ENCODE measurements at places on chromosomes 5 and 9.
A peak's percentile ranks its signal among the peaks of the same experiment; 100 is the strongest.

GRCh38 chr9:125142560-125143376 is 560 bp downstream of the SCAI start:
- DNase-seq = no peak

DNA sequence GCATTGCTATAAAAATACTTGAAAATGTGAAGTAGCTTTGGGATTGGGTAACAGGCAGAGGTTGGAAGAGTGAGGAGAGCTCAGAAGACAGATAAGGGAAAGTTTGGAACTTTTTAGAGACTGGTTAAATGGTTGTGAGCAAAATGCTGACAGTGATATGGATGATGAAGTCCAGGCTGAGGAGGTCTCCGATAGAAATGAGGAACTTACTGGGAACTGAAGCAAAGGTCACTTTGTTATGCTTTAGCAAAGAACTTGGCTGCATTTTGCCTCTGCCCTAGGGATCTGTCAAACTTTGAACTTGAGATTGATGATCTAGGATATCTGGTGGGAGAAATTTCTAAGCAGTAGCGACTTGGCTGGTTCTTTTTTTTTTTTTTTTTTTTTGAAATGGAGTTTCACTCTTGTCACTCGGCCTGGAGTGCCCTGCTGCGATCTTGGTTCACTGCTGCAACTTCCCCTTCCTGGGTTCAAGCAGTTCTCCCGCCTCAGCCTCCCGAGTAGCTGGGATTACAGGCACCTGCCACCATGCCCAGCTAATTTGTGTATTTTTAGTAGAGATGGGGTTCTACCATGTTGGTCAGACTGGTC is 998.9 kb downstream of the TLE1 start:
- no peak for DNase-seq

DNA sequence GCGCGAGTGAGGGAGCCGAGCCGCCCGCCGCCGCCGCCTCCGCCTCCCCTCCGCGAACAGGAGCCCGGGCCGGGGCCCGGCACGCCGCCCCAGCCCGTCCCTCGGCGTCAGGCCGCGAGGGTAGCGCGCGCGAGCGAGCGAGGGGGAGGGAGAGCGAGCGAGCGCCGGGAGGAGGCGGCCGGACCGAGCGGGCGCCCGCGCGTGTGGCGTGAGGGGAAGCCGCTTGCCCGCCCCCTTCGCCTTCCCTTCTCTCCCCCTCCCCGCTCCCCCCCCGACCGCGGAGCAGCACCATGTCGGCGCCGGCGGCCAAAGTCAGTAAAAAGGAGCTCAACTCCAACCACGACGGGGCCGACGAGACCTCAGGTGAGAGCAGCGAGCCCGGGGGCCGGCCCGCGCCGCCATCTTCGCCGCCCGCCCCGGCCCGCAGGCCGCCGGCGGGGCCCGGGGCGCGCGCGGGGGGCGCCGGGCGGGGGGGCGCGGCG is 312 bp downstream of the SET start:
- DNase-seq = no peak

- DNase-seq = no peak
Measured at GRCh38 chr9:100375658-100376057, 22.9 kb upstream of the TEX10 start.

GRCh38 chr5:99724732-99725290 is 796.0 kb upstream of the CHD1 start:
- DNase-seq = no peak

DNA sequence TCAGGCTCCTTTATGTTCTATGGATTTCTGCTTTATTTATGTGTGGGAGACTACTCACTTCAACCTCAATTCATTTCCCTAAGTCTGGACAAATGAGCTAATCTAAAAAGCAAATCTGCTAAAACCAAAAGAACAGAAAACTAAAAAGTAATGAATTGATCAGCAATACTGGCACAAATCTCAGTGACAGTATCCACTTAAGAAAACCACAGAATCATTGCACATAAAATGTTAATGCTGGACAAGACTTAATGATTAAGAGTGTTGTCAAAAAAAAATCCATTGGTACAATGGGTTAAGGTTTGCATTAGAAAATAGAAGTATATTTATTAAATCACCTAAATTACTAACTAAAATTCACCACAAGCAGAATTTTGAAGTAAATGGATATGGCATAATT is 147.6 kb downstream of the EDIL3 start:
- DNase-seq = no peak

- DNase-seq = no peak
Measured at GRCh38 chr9:122446819-122447484, 30.8 kb downstream of the OR1J1 start.

GRCh38 chr9:13088720-13089427 is 190.6 kb downstream of the MPDZ start:
- peak; percentile 73 for DNase-seq

DNA sequence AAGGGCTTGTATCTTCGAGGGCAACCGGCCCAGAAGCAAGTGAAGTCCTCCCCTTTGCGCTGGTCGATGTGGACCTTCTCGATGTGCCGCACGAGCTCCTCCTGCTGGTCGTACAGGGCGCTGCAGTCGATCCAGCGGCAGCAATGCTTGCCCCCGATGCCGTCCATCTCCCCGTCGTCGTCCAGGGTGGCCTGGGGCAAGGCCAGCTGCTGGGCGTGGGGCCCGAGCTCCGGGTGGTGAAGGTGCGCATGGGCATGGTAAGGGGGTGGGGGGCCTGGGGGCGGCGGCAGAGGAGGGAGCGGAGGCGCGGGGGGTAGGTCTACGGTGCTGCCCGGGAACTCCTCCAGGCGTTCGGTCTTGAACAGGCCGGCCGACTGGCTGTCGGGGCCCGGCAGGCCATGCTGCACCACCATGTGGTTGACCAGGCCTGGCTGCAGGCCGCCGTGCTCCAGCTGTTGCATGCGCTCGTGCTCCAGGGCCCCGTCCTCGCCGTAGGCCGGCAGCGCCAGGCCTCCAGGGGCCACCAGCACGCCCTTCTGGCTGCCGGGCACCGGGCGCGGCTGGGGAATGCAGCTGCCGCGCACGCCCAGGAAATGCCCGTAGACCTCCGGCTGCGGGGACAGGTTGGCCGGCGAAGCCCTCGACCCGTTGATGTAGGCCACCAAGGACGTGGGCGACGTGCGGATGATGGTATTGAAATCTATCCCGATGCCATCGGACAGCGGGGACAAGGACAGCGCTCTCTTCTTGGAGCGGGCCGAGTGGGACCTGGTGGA is 181.8 kb downstream of the GLIS3 start:
- DNase-seq = no peak

GRCh38 chr5:81068635-81069034 is 108.5 kb downstream of the RASGRF2 start:
- no peak for DNase-seq

GRCh38 chr9:95793924-95794828 is 81.3 kb upstream of the ERCC6L2 start:
- DNase-seq = peak; percentile 96

GRCh38 chr5:10499776-10500175 is 58.1 kb downstream of the ROPN1L start:
- DNase-seq = no peak

DNA sequence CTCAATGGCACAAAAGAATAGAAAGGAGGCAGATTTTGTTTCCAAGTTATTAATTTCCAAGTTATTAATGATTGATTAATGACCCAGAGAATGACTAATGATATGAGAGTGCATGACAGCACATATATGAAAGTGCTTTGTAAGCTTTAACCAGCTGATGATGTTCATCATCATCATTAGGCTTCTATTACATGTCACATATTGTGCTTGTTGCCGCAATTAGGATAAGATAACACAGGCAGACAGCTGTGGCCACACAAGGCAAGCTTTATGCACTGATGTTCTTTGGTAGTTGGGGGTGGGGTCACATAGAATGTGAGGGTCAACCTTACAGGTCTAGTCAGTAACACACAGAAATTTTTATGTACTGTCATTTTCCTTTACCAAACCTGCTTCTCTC is 219.7 kb downstream of the TRPM3 start:
- peak; percentile 33 for DNase-seq

DNA sequence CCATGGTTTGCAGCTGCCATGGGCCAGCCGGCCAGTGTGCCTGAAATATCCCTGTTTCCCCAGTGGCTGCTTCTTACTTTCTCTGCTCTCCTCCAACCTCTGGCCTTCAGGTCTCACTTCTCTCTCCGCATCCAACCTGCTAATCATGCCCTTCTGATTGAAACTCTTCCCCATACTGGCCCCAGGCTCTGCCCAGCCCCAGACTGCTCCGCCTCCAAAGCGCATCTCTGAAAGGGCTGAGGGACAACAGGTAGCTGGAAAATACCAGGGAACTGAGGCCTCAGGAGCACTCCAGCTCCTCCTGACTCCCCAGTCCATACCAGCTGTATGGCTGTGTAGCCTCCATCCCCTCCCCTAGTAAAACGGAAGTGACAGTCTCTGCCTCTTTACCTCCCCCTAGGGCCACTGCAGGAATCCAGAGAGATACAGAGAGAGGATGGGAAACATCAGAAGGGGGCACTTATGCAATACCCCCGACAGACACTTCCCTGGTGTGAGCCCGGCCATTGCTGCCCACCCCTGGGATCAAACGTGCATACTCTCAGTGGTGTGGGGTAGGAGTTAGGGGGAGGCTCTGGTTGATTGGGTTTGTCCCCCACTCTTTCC is 34.2 kb downstream of the PAX5 start:
- no peak for DNase-seq

GRCh38 chr9:130824643-130825350 is 10.3 kb upstream of the ABL1 start:
- DNase-seq = peak; percentile 61

- peak; percentile 10 for DNase-seq
Measured at GRCh38 chr5:112077180-112077579, 320.2 kb upstream of the NREP start.

GRCh38 chr5:178667101-178667500 is 40.3 kb upstream of the CLK4 start:
- no peak for DNase-seq

DNA sequence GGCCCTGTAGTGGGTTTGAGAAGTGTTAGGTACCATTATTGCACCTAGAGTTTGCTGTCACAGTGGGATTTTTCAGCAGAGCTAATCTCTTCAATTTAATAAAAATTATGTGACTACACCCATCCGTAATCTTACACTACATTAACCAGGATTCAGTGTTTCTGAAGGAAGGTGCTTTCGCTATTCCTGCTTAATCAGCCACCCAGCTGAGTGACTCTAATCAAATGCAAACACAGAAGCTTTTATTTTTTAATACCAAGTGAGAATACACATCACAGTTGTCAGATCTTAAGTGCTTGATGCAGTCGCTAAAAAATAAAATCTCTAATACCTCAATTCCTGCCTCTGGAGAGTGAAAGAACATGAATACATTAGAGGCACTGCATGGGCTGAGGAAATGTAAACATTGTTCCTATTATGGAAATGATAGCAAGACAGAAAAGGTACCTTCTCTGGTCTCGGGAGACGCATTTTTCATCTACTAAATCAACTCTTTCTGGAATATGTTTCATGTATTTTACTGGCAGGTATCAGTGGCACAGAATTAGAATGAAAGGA is 125.7 kb downstream of the SEMA6A start:
- no peak for DNase-seq

Data from fibroblast of mammary gland (primary cell).